Activated naive CD4-positive, alpha-beta T cell treated with anti-CD3 and anti-CD28 coated beads, Interleukin-2, amount 10 ng/mL, durations not matched to agents 7 days and 5 days (primary cell): ENCODE measurements at places on chromosomes 12 and 14.

DNA sequence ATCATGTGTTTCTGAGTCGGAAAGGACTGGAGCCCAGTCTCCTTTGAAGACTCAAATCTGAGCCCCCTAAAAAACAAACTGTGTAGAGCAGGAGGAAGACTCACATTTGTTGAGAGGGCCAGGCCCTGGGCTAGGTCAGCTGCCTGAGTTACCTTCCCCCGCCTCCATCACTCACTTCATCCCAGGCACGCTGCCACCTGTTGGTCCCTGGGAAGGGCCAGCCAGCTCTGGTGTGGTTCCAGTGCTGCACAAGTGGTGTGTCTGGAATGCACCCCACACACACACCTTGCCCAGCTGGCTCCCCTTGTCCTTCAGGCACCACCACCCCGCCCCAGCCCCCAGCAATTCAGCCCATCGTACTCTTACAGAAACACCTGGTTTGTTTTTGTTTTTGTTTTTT, 9.0 kb downstream of the MVK start:
- no peaks in the 10 kb centered on the region for H3K27me3 ChIP-seq
- peaks cover 50% of the 10 kb centered on the region for H3K36me3 ChIP-seq
- no peaks in the 10 kb centered on the region for H3K4me1 ChIP-seq

DNA sequence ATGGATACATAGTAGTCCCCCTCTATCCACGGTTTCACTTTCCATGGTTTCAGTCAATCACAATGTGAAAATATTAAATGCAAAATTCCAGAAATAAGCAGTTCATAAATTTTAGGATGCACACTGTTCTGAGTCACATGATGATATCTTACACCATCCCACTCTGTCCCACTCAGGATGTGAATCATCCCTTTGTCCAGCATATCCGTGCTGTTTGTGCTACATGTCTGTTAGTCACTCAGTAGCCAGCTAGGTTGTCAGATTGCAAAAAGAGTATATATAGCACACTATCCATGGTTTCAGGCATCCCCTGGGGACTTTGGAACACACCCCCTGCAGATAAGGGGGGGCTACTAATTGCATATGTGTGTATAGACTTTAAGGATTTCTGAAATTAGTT, 8.1 kb upstream of the NAA30 start:
- H3K4me3 ChIP-seq, result no peak overlapping the region
- no peak overlapping the region for H3K27ac ChIP-seq
- H3K27me3 ChIP-seq, result peaks cover 15% of the 10 kb centered on the region
- no peaks in the 10 kb centered on the region for H3K4me1 ChIP-seq
- DNase-seq, result no peak
- H3K36me3 ChIP-seq, result no peaks in the 10 kb centered on the region

- H3K4me3 ChIP-seq, result no peak overlapping the region
- no peaks in the 10 kb centered on the region for H3K36me3 ChIP-seq
- H3K27me3 ChIP-seq, result peaks cover 4% of the 10 kb centered on the region
- no peak overlapping the region for H3K27ac ChIP-seq
- no peaks in the 10 kb centered on the region for H3K4me1 ChIP-seq
These were observed 382.2 kb downstream of the GRIN2B start for GRCh38 chr12:13599176-13599575.

GRCh38 chr14:28987516-28987915, 220.9 kb downstream of the FOXG1 start:
- DNase-seq, result no peak
- no peaks in the 10 kb centered on the region for H3K4me1 ChIP-seq
- no peaks in the 10 kb centered on the region for H3K36me3 ChIP-seq
- H3K27me3 ChIP-seq, result no peaks in the 10 kb centered on the region
- no peak overlapping the region for H3K27ac ChIP-seq

DNA sequence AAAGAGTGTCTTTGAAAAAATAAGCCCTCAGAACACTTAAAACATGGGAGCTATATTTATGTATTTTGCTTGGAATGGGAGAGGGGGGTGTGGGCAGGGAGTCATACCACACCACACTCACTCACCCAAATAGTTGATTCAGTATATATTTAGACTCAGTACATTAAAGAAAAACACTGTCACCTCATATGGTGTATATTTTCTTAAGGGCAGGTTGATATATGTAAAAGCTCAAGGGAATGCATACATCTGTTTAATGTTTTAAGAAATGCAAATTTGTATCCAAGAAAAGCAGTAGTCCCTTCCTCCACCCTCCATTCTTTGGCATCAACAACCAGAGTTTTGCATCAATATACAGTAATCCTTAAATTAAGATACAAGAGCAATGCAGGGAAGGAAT, 1.4 kb downstream of the NFYB start:
- H3K4me1 ChIP-seq, result peaks cover 34% of the 10 kb centered on the region
- DNase-seq, result no peak
- peak overlapping the region; percentile 95 for H3K27ac ChIP-seq
- H3K4me3 ChIP-seq, result peak overlapping the region; percentile 92

DNA sequence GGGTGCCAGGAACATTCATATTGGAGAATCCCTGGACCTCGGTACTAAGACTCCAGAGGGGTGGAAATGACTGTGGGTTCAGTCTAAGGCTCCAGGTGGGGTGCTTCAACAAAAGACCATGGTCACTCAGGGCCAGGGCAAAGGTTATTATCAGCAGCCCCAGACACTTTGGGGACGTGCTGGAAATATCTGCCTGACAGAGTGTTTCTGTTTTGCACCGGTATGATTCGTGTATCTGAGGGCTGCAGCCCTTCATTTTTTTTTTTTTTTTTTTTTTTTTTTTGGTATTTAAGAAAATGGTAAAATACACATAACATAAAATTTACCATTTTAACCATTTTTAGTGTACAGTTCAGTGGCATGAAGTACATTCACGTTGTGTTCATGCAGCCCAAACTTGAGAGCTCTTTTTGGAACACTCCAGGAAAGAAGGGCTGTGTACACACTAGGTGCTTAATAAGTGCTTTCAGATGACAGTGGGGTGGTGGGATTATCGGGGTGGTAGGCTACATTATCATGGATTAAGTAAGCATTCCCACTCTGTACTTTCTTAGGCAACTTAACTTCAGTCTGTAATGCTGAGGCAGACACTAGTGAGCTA, 120.3 kb downstream of the CHST11 start:
- H3K4me3 ChIP-seq, result no peak overlapping the region
- H3K4me1 ChIP-seq, result peaks cover 53% of the 10 kb centered on the region
- H3K27me3 ChIP-seq, result no peaks in the 10 kb centered on the region
- DNase-seq, result no peak
- H3K36me3 ChIP-seq, result peaks cover 21% of the 10 kb centered on the region
- H3K27ac ChIP-seq, result no peak overlapping the region

- H3K36me3 ChIP-seq, result no peaks in the 10 kb centered on the region
- no peaks in the 10 kb centered on the region for H3K27me3 ChIP-seq
- H3K4me3 ChIP-seq, result no peak overlapping the region
- DNase-seq, result no peak
- H3K4me1 ChIP-seq, result no peaks in the 10 kb centered on the region
These were observed 199.7 kb upstream of the ATXN7L3B start for GRCh38 chr12:74337951-74338350.

DNA sequence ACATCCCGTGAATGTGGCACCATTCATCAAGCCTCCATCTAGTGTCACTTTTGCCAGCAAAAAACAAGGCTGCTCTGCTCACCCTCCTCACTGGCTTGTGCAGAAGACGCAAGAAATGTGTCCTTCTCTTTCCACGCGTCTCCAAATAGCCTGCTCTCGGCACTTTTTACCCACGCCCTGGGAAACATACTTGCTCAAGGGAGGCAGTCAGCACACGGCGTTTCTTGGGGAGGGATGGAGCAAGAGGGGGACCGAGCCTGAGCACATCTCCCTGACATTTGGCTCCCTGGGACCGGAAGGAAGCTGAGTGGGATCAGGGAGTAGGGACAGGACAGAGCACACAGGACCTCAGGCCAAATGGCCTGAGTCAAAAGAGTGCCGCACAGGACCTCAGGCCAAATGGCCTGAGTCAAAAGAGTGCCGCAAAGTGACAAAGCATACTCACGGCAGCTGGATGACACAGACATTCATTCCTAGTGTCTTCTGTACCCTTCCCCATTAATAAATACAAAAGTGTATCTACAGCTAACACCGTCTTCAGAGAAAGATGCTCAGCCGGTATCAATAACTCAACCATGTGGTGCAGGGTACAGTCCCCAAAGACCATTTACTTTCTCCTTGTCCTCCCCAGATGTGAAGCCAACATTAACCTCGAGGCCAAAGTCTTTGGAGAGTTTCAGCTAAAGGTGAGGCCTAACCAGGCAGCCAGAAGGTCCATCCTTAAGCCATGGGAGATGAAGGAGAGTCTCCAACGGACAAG, 7.1 kb downstream of the BCL11B start:
- peaks cover 65% of the 10 kb centered on the region for H3K4me1 ChIP-seq
- H3K27ac ChIP-seq, result peak overlapping the region; percentile 100
- H3K4me3 ChIP-seq, result peak overlapping the region; percentile 92
- peak; percentile 43 for DNase-seq

DNA sequence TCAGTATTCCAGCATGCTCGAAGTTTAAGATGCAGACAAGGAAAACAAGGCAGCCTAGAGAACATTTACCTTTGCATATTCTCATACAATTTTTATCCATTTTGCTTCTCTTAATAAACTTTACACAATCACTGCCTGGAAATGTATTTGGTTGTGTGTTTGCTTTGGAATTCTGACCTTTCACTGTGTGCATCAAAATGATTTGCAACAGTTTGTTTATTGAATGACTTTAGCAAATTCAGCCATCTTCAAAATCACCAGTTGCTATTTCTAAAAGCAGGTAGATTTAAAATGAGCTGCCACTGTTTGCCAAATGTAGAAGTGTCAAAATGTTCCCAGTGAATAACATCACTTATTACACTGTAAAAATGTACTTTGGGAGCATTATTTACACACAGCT, 669.9 kb downstream of the SLC16A7 start:
- H3K27ac ChIP-seq, result no peak overlapping the region
- no peaks in the 10 kb centered on the region for H3K4me1 ChIP-seq
- DNase-seq, result no peak
- H3K4me3 ChIP-seq, result no peak overlapping the region
- no peaks in the 10 kb centered on the region for H3K27me3 ChIP-seq

GRCh38 chr12:123150744-123151456, at the start of gene PITPNM2:
Gene PITPNM2, minus strand, starts transcription at chr12:123151090. Its CDS starts 116,500 bp downstream, at chr12:123034590.
- peaks cover 46% of the 10 kb centered on the region for H3K4me1 ChIP-seq
- peaks cover 15% of the 10 kb centered on the region for H3K27me3 ChIP-seq
- peak within 1 kb of the TSS; percentile 84 for H3K4me3 ChIP-seq
- peaks cover 34% of the 10 kb centered on the region for H3K36me3 ChIP-seq
- peak within 1 kb of the TSS; percentile 58 for H3K27ac ChIP-seq
- peak; percentile 73 for DNase-seq

DNA sequence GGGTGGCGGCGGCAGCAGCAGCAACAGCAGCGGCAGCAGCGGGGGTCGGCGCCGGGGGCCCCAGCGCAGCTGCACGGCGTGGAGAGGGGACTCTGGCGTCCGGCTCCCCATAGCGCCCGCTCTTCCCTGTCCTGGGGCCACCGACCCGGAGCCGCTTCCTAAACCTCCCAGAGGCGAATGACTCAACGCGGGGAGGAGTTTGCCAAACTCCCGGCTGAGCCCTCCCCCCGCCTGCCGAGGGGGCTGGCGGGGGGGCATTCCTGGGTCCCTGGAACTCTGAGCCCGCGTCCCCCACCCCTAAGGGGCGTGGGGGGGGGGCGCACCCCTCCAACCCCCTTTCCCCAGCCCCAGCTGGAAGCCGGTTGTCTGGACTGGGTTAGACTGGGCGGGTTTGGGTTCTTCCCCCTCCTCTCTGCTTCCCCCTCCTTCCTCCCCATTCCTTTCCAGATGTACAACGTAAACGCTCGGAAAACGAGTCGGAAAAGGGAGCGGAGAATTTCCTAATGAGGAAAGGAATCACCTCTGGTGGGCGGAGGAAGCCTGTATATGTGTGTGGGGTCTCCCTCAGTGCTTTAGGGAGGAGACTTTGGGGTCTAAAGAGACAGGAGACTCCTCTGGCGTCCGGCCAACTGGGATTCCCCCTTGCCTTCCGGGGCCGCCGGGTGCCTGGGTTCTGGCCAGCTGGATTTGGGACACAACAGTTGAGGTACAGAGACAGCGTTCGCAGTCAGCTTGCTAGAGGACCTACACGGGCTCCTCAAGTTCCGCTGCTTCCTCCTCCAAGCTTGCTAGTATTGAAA, at the start of gene ITGA5:
Gene ITGA5 (minus strand): TSS at position 179 of the 800 bp plus-strand sequence. CDS start 68 bp downstream, at position 111.
- peaks cover 27% of the 10 kb centered on the region for H3K36me3 ChIP-seq
- peak within 1 kb of the TSS; percentile 92 for H3K27ac ChIP-seq
- peak within 1 kb of the TSS; percentile 83 for H3K4me3 ChIP-seq

GRCh38 chr14:54737132-54737711, 165.4 kb downstream of the GCH1 start:
- no peak overlapping the region for H3K4me3 ChIP-seq
- peaks cover 55% of the 10 kb centered on the region for H3K4me1 ChIP-seq
- no peak for DNase-seq

GRCh38 chr12:108112832-108113556, 16.1 kb upstream of the WSCD2 start:
- no peak overlapping the region for H3K4me3 ChIP-seq
- no peak overlapping the region for H3K27ac ChIP-seq
- H3K27me3 ChIP-seq, result peaks cover 3% of the 10 kb centered on the region
- H3K4me1 ChIP-seq, result no peaks in the 10 kb centered on the region
- no peaks in the 10 kb centered on the region for H3K36me3 ChIP-seq
- DNase-seq, result no peak

DNA sequence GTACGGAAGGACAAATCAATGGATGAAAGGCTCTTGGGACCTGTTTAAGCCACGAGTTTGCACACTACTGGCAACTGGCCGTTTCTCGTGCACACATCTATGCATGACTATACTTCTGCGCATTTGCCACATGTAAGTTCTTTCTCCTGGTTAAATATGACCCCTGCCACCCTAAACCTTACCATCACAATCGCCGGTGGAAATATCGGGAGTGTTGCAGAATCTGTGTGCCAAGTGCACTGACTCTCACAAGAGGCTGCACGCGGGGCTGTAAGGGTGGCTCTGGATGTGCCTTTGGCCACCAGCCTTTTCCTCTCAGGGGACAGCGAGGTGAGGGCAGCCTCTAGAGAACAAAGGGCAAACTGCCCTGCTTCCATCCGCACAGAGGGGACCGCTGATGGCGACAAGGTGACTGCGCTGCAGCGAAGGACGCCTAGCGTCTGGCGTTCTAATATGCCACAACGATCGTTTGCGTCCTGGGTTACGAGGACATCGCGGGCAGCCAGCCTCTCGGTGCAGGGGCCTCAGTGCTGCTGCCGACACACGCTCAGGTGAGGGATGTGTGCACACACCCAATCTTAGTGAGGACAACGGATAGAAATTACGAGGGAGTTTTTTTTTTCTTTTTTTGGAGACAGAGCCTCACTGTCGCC, 232.2 kb downstream of the PCNX1 start:
- H3K27me3 ChIP-seq, result peaks cover 15% of the 10 kb centered on the region
- H3K27ac ChIP-seq, result peak overlapping the region; percentile 39
- no peak for DNase-seq

GRCh38 chr12:82099216-82099615, 259.0 kb downstream of the CCDC59 start:
- H3K36me3 ChIP-seq, result no peaks in the 10 kb centered on the region
- no peak overlapping the region for H3K27ac ChIP-seq
- no peak for DNase-seq
- no peaks in the 10 kb centered on the region for H3K27me3 ChIP-seq
- H3K4me1 ChIP-seq, result no peaks in the 10 kb centered on the region
- no peak overlapping the region for H3K4me3 ChIP-seq
